H9 (cell line): ENCODE measurements at places on chromosomes 1 and 21. TPM values are rescaled to one million over a fixed set of nuclear protein-coding genes. Genes with fewer than 3 reads are reported as not detected.

RGS4 gene
- total RNA-seq = not detected in 2 replicates

DNA sequence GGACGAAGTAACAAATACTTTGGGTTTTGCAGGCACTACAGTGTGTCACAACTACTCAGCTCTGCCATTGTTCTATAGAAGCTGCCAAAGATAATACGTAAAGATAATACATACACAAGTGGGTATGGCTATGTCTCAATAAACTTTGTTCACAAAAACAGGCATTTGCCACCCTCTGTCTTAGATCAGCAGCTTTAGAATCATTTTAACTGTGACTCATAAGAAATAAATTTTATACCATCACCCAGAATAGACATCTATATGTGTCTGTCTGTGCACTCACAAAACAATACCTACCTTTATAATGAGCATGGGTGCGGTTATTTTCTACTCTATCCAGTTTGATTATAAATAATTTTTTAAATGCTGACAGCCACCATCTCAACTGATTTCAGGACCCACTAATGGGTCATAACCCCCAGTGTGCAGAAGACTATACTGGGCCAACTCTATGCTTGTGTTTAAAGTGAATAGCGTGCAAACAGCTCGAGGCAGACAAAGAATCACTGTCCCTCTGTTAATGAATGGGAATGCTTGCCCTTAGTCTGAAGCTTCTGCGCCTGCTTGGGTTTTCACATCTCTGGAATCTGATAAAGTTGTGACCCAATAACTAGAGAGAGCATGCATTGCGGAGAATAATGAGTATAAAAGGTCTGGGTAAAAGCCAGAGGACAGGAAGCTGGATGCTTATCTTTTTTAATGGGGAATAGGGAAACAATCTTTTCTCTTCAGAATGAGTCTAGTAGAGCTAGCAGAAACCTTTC, 216.2 kb downstream of the PLPP3 start:
- DNase-seq = no peak
- H3K4me3 ChIP-seq = no peak overlapping the region
- H3K36me3 ChIP-seq = no peaks in the 10 kb centered on the region
- H3K4me1 ChIP-seq = peaks cover 2% of the 10 kb centered on the region; the same call in 1 of the 2 replicates

- H3K36me3 ChIP-seq = no peaks in the 10 kb centered on the region
- no peak overlapping the region for H3K27ac ChIP-seq
- H3K4me1 ChIP-seq = no peaks in the 10 kb centered on the region
- no peaks in the 10 kb centered on the region for H3K27me3 ChIP-seq
- no peak overlapping the region for H3K4me3 ChIP-seq
Observed at GRCh38 chr1:87816646-87817045, 488.0 kb downstream of the LMO4 start.

DNA sequence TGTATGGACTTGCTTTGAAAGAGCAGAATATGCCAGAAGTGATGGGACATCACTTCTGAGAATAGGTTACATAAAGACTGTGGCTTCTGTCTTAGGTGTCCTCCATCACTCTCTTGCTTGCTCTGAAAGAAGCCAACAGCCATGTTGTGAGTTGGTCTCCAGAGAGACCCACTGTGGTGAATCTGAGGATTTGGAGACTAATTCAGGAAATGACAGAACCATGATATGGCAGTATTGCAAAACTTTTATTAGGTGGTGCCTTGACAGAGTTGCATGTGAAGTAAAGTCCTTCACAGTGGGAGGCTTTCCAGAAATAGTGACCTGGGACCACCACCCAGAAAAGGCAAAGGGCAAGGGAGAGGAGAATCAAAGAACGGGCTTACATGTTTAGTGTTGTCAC, 628.6 kb downstream of the KCNT2 start:
- H3K4me3 ChIP-seq = no peak overlapping the region
- H3K27ac ChIP-seq = no peak overlapping the region
- DNase-seq = no peak
- H3K36me3 ChIP-seq = no peaks in the 10 kb centered on the region

- no peaks in the 10 kb centered on the region for H3K4me1 ChIP-seq
- no peak overlapping the region for H3K4me3 ChIP-seq
- no peaks in the 10 kb centered on the region for H3K27me3 ChIP-seq
- H3K36me3 ChIP-seq = peaks cover 46% of the 10 kb centered on the region
Observed at GRCh38 chr1:225418059-225418458, 9.8 kb downstream of the LBR start.

- H3K27ac ChIP-seq = no peak overlapping the region
- peaks cover 9% of the 10 kb centered on the region; the same call in 1 of the 2 replicates for H3K4me1 ChIP-seq
- DNase-seq = no peak
- no peaks in the 10 kb centered on the region for H3K27me3 ChIP-seq
Observed at GRCh38 chr1:222099746-222100145, 357.9 kb upstream of the DUSP10 start.

PROK1 gene
- total RNA-seq = not detected in 2 replicates

DNA sequence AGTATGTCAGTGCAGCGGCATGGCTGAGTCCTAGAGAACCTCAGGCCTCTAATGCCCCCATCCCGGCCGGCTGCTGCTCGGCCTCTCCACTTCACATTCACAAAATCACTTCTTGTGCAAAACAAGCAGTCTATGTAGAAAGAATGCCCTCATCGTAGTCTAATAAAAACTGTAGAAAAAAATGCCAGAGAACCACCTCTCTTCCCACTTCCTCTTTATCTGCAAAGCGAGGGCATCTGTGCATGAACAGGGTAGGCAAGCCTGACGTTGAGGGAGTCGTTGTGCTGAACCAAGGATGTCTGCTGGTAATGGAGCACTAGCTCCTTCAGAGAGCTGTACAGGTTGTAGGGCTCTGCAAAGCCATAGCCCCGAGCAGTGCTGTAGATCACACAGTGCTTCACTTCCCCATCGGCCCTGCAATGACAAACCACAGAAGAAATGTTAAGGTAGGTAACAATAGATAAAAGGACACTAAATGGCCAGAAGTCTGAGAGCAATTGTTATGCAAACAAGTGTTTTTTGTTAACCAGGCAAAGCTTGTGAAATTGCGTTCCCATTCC, 88.9 kb downstream of the PIK3R3 start:
- peaks cover 16% of the 10 kb centered on the region for H3K36me3 ChIP-seq
- H3K4me1 ChIP-seq = peaks cover 7% of the 10 kb centered on the region
- no peaks in the 10 kb centered on the region for H3K27me3 ChIP-seq
- peak; percentile 67 for DNase-seq
- no peak overlapping the region for H3K4me3 ChIP-seq
